ENCODE measurements at places on chromosomes 12 and 14.

GRCh38 chr12:108374596-108375320 is 35.6 kb upstream of the CMKLR1 start:
- no peak for DNase-seq

- DNase-seq = no peak
Observed at GRCh38 chr12:62519043-62519442, 52.4 kb downstream of the MON2 start.

- no peak for DNase-seq
Observed at GRCh38 chr12:110606253-110606611, 7.7 kb upstream of the TCTN1 start.

- DNase-seq = no peak
Observed at GRCh38 chr12:33794954-33795353, 227.3 kb upstream of the ALG10 start.

- no peak for DNase-seq
Observed at GRCh38 chr12:40248585-40249297, 23.9 kb downstream of the LRRK2 start.

- DNase-seq = no peak
Observed at GRCh38 chr12:91185421-91185820, 2.8 kb upstream of the DCN start.

DNA sequence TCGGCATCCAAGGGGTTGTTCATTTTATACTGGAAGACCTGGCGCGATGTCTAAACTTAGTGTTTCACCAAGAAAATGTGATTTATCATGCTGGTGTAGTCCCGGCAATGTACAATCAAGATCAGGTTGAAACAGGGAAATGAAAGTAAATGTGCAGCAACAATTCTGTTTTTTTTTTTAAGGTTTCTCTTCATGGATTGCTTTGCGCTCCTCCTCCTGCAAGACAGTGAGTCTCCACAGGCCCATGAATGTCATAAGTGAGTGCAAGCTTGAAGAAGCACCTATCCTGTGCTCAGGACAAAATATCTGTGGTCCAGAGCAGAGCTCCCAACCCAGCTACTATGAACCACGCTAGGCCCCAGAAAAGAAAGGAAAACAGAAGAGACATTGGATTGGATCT is 143.4 kb downstream of the KCNK10 start:
- no peak for DNase-seq

DNA sequence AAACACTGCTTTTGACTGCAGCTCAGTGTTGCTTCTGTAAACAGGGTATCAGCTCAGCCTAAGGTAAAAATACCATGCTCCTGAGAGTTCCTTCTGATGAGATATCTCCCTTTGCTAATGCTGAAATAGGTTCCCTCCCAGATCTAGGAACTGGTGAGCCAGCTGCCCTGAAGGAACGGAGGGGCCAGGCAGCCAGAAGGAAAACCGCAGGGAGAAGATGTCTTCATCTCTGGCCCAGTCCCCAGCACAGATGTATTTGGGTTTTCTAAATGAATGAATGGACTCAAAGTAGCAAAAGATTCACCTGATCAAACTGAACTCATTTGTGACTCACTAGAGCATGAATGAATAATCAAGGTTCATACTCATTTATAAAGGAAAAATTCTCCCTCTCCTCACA is 247.8 kb downstream of the MSRB3 start:
- DNase-seq = no peak

GRCh38 chr12:110733089-110733715 is 9.5 kb downstream of the PPP1CC start:
- no peak for DNase-seq

DNA sequence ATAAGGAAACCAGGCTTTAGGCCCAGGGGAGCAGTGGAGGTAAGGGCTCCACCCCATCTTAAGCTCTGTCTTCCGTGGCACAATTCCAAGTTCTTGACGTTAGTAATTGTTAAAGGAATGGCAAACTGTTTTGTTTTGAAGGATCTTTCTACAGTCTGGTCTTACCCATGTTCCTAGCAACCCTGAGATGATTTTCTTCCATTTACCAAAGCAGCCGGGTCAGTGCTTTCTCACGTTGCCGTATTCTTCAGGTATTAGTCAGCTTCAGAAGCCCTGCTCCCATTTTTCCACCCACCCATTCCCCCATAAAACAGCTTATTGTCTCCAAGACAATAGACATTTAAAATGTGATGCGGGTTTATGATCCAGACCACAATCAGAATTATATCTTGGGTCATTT is 10.3 kb downstream of the NRIP2 start:
- DNase-seq = no peak

DNA sequence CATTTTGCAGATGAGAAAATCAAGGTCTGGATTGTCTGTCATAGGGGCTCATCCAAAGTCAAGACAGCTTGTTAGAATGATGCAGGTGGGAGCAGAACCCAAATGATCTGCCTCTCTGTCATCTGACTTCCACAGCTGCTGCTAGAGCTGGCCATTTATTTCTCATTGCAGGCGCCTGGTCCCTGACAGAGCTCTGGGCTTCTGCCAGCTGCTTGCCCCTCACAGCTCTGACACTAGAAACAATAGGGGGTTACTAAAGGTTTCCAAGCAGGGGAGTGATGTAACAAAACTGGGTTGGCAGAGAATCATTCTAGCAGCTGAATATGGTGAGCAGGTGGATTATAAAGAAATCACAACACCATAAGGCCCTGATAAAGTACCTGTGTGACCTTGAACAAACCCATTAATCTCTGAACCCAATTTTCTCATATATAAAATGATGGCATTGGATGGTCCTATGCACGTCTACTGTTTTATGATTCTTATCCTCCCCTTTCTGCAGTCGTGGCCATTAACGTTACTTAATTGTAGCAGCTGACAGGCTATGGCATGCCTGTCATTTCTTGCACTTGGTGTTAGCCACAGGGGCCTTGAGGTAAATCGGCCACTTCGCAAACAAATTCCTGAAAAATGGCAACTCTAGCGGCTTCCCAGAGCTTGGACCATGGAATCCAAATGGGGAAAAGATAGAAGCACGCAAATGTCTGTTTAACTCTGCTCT is 134.6 kb downstream of the RMST start:
- DNase-seq = no peak

DNA sequence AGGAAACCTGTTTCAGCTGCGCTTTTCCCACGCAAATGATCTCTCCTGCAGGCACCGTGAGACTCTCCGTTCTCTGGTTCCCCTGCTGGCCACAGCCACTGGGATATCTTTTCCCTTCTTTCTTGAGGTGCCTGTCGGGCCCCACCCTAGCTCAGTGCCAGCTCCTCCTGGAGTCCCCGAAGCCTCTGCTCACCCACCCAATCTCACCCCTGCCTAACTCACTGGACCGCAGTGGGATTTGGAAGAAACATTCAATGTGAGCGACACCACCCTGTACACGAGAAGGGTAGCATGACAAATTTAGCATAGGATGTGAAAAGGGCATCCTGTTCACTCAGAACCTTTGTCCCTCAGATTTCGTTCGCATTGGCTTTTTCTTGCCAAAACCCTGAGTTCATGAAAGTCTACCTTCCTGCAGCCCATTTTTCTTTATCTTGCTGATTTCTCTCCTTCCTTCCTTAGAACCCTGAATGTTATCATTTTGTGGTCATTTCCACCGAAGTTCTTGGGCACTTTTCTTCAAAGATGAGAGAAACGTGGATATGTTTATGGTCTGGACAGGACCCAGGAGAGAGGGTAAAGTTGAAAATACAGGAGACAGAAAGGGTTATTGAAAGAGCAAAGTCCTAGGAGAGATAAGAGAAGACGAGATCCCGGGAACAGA is 63.6 kb upstream of the ELK3 start:
- DNase-seq = no peak

DNA sequence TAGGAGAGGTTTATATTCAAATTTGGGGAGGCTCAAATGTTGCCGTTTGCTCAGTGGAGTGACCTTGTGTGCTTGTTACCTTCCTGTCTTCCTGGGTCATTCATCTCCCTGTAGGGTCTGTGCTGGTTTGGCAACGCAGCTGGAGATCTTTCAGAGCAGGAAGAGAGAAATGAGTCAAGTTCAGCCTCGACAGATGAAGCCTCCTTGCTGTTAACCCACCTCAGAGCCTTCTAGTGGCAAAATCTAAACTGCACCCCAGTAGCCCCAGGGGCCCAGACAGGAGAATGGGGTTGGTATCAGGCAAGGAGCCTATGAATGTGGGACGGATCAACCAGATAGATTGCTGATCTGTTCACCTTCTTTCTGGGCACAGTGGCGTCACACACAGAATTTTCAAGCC is 999.3 kb downstream of the VRK1 start:
- DNase-seq = no peak

GRCh38 chr14:76149196-76149595 is 2.5 kb upstream of the GPATCH2L start:
- DNase-seq = no peak

GRCh38 chr12:126858560-126858959 is 1408.4 kb upstream of the TMEM132C start:
- DNase-seq = no peak

GRCh38 chr14:102086972-102087761 is at the start of gene HSP90AA1:
Gene HSP90AA1 (minus strand): TSS chr14:102087044. CDS start chr14:102086378, 666 bp downstream.
- DNase-seq = peak; percentile 93

DNA sequence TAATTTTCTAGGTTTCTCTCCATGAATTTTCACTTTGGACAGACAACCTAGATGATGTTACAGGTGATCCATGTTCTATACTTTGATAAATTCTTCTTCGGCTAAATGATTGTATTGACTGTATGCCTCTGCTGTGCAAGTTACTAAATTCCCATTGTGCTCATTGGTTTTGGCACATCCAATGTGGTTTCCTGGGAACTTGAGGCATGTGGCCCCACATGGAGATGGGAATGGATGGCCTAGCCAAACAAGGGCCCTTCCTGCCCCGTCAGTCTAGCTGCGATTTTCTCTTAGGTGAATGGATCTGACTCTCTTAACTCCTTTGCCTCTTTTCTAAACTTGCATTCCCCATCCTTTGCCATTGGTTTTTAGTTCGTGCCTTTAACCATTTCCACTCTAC is 186.2 kb downstream of the PELI2 start:
- DNase-seq = no peak

DNA sequence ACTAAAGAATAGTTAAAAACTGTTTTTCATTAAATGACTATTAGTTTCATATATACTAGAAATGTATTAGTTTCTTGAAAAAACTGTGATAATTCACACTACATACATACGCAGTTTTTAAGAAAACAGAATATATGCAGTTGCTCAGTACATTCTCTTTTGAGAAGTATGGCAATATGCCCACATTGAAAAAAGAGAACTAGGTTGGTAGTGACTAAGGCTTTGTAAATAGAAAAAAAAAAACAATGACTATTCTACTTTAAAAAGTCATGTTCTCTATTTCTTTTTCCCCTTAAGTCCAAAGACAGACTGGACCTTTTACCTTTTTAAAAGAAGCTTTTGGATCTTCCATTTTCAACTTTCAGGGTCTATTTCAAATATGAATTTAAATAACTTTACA is 25.0 kb downstream of the SNX6 start:
- no peak for DNase-seq

DNA sequence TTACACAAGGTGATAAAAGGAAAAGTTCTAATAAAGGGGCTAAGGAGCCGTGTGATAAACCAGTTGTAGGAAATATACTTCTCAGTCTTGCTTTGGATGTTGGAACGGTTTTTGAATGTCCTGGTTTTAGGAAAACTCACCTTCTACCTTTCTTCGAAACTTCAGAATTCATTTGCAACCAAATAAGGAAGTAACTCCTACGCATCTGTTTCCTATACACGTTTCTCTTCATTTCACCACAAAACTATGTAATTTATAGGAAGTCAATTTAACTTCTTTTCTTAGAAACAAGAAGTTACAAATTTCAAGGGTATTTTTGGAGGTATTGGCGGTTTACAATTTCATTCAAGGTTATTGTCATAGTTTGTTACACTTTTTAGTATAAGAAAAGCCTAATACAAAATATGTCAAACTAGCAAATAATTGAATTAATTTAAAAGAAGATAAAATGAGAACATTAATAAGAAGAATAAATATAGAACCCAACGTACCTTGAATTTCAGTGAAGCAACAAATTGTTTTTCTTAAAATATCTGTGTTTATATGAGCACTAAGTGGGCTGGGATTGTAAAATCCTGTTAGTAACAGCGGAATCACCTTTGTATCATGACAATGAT is 33.2 kb upstream of the CD69 start:
- peak; percentile 28 for DNase-seq

DNA sequence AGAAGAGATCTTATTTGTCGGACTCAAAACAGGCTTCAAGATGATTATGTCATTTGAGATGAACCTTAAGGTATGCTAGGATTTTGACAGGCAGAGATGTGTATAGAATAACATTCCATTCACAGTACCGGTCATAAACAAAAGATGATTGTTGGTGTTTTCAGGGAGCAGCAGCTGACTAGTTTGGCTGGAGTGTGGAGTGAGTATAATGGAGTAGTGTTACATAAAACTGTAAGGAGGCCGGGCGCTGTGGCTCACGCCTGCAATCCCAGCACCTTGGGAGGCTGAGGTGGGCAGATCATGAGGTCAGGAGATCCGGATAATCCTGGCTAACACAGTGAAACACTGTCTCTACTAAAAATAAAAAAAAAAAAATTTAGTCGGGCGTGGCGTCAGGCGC is 23.9 kb downstream of the SERPINA10 start:
- no peak for DNase-seq

DNA sequence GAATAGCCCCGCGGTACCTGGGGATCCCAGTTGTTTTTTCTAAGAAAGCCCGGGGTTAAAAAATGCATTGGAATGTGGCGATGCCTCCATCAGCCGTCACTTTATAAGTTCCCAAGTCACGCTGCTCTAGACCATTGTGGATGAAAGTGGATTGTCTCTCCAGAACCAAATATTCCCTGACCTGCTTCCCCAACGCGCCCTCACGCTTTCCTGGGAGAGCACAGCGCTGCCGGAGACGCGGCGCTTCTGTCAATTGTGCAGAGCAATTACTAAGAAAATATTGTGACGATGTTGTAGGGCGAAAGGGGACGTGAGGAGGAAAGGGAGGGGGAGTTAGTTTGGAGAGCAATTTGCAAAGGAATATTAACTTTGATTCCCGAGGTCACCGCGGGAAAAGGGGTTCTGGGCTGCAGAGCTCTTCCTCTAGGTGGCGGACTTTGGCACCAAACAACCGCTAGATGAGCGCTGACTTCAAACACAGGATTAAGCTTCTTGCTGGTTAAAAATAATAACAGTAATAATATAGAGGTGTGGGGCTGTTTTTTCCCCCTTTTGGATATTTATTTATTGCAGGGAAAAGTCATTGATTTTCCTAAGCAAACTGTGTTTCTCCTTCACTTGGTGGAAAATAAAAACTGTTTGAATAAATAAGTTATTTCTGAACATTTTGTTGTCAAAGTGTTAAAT is 9.6 kb upstream of the FOXG1 start:
- DNase-seq = no peak

DNA sequence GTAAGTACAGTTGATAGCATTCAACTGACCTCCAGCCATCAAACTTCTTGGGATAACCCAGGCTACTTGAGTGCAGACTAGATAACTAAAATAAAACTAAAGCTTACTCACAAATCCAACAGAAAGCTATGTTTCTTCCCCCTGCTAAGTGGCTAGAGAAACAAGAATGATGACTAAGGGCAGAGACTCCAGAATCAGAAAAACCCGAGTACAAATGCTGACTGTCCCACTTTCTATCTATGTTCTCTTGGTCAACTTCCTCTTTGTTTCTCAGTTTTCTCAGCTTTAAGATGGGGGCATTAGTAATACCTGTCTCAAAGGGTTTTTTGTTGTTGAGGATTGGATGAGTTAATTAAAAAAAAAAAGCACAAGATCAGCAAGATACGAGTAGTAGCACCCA is 6.1 kb upstream of the NUAK1 start:
- no peak for DNase-seq

GRCh38 chr14:93042968-93043940 is 72.5 kb downstream of the ITPK1 start:
- DNase-seq = no peak

All from central memory CD4-positive, alpha-beta T cell (primary cell).